ENCODE measurements at places on chromosomes 11 and 22. TPM values are rescaled to one million over a fixed set of nuclear protein-coding genes. Genes with fewer than 3 reads are reported as not detected.

Gene DSCAML1
- total RNA-seq: 0.50 TPM

Gene ZNRF3
- 12.9 TPM for total RNA-seq

DNA sequence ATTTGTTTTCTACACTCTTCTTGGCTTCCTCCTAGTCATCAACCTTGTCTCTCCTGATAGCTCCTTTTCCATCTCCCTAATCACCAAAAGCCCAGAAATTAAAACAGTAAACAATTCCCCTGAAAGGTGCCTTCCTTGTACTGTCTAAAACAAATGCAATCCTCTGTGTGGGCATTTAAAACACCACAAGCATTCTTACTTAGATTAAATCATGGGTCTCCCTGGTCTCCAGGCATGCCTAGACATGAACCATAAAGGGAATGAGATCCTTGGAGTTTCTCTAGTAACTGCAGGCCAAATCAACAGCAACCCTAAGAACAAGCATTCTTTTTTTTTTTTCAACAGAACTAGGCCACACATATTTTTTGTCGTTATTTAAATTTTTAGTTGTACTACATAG is 1.9 kb downstream of the BTG4 start:
- no peaks in the 10 kb centered on the region for H3K36me3 ChIP-seq
- H3K27me3 ChIP-seq: peaks cover 34% of the 10 kb centered on the region
- DNase-seq: no peak
- no peak overlapping the region for H3K27ac ChIP-seq

- no peak overlapping the region for H3K4me3 ChIP-seq
- no peaks in the 10 kb centered on the region for H3K36me3 ChIP-seq
- no peak for DNase-seq
Measured at GRCh38 chr11:82906236-82906635, 4.7 kb downstream of the DDIAS start.

GRCh38 chr22:50011447-50012210 is 936 bp downstream of the IL17REL start:
- peaks cover 21% of the 10 kb centered on the region for H3K4me1 ChIP-seq
- peaks cover 78% of the 10 kb centered on the region for H3K27me3 ChIP-seq
- no peak for DNase-seq
- H3K4me3 ChIP-seq: no peak overlapping the region

Data from esophagus muscularis mucosa (tissue), 4 donors.